Stimulated activated CD8-positive, alpha-beta memory T cell treated with anti-CD3 and anti-CD28 coated beads, Interleukin-4, amount 100 ng/mL, for 4 hours (primary cell): ENCODE measurements at places on chromosomes 2 and 18.

- DNase-seq, result no peak
Measured at GRCh38 chr2:179936141-179936540, 71.0 kb downstream of the CWC22 start.

DNA sequence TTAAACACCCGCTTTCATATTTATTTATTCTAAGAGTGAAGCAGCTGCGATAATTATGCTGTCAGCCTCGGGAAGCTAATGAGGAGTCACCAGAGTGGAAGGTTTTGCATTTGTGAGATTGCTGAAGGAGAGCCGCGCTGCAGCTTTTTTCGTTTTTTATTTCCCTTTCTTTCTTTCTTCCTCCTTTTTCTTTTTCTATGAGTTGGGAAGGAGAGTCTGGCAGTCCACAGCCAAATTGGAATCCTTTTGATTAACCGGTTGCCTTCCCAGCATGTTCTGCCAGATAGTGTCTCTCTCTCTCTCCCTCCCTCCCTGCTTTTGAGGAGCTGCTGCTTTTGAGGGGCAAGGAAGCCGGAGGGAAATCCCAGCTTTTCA is 82.1 kb downstream of the CDK15 start:
- DNase-seq, result no peak

DNA sequence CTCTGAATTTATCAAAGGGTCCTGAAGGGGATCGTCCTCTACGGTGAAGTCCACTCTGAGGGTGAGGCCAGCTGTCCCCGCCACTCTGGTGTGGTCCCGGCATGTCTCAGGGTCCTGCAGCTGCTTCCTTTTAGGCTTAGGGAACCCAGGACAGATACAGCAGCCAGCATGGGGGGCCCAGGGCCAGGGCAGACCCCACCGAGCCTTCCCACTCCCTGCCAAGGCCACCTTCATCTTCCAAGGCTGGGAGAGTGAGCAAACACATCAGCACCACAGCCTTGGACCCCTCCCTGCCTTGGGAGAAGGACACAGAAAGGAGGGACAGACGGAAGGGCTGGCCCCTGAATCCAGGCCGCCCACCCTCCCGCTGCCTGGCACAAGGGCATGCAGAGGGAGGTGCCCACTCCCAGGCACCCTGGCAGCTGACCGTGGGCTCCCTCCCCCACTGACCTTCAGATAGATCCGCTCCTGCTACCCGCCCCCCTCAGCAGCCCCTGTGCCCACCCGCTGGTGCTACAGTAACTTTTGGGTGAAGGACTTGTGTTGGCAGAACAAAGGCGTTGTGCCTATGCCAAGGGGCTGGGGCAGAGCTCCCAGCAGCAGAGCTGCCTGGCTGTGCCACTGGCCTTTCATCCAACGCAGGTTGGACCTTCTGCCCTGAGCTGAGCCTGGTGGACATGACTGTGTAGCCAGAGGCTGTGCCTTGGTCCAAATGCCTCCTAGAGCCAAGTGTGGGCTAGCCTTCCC is 7.6 kb downstream of the CYP26B1 start:
- DNase-seq, result no peak

DNA sequence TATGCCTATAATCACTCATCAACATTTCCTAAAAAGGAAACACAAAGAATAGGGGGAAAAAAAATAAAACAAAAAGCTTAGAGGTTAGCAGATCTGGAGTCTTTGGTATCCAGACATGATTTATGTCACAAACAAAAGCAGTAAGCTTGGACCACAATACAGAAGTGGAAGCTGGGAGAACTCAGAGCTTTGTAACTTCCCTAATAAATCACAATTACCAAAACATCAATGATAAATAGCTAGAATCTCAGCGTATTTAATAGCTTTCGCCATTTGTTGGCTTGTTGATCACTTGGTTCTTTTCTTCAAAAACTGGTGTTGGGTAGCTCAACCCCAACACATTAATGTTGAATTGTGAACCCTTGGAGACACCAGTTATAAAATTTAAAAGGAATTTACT is 392.5 kb downstream of the IRS1 start:
- DNase-seq, result no peak

DNA sequence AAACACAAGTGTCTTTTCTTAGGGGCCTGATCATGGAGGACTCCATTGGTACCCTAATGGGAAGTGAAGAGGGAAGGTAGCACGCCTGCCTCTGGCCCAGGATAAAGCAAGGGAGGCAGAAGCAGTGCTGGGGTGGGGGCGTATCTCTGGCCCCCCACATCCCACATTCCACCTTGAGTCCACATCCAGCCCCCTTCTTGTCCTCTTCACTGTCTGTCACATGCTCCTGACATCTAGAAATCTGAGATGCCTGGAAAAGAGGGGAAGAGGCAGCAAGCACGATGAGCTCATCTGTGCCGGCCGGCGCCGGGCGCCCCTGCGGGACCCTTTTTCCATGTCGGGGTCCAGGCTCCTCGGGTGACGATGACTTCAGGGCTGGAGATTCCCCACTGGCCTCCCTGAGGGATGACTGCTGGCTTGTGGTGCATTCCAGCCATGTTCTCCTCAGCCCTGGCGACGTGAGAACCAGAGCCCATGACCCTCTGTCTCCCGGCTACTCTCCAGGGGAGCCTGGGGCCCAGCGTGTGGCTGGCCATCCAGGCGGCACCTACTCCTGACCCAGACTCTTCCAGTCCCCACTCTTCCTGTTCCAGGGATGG is 277.5 kb downstream of the DYSF start:
- DNase-seq, result no peak

DNA sequence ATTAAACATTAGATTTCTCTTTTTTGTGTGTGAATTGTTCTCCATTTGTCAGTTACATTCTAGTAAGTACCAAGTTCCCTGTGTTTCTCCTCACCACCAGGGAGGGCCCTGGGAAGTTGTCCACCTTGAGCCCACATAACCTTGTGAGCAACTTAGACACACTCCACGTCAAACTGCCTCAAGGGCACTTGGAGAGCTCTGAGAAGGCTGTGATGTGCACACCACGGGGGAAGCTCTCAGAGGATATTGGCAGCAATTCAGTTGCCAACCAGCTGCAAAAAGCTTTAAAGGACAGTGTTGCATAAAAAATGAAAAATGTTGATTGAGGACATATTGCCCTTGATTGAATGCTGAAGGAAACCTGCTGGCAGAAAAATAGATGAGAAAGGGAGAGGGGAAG is 743.6 kb downstream of the RNF144A start:
- no peak for DNase-seq

GRCh38 chr18:27022477-27022876 is 157.0 kb upstream of the AQP4 start:
- no peak for DNase-seq

DNA sequence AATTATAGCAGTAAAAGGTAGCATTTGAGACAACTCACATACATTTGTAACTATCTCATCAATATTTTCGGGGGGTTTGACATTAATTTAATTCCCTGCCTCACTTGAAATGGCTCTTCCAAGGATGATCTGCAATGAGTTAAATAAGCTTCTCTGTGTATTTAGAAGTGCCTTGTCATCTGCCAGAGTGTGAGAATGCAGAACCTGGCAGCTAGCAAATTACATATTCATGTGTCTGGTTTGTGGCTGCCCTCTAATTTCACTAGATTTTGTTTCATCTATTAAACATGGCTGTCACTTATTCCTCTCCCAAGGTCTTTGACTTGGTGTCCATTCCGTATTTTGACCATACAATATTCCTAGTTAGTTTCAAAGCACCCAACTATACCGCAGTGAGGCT is 158.3 kb upstream of the CAVIN2 start:
- DNase-seq, result no peak

DNA sequence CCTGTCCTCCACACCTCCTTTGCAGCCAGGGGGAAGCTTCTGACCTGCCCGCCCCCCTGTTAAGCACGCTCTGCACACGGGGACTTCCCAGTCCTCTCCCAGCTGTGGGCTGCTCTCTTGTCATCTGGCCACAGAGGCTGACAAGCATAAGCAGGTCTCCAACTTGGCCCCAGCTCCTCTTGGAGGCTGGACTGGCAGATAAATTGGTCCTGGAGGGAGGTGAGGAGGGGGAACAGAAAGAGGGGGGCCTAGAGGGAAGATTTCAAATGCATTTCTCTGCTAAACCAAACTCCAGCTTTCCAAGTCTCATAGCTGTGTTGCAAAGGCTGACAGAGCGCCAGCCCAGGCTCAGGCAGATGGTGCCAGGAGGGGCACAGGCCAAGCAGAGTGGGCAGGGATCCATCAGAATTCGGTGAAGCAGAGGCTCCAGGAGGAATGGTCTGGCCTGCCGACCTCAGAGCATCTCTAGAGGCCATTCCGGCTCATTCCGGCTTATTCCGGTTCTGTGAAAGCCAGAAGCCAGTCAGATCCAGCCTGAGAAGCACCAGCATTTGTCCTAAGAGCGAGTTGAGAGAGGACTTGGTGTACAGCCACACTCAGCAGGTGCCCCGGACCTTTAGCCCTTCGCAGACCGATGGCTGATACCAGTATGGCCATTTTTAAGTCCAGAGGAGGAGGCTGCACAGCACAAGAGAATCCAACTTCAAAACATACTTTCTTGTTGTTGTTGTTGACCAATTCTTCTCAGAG is 508.9 kb upstream of the MYT1L start:
- no peak for DNase-seq

DNA sequence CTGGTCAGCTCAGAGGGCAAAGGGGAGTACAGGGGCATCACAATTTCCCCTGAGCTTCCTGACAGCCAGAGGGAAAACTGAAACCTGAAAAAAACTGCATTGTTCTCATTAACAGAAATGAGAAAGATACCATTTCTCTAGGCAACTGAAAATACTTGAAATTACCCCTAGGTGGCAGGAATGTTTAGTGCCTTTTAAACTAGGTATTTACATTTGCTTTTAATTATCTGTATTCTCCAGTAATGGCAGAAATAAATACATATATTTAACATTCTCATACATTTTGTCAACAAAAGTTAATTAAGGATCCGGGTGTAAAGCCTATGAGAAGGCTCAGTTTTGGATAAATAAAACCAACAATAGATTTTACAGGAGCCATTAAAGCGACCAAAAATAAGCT is 34.5 kb downstream of the RPL31 start:
- no peak for DNase-seq

GRCh38 chr18:44742718-44743311 is 62.1 kb downstream of the SETBP1 start:
- DNase-seq, result no peak

- no peak for DNase-seq
Measured at GRCh38 chr2:1686784-1687105, 57.6 kb downstream of the PXDN start.

DNA sequence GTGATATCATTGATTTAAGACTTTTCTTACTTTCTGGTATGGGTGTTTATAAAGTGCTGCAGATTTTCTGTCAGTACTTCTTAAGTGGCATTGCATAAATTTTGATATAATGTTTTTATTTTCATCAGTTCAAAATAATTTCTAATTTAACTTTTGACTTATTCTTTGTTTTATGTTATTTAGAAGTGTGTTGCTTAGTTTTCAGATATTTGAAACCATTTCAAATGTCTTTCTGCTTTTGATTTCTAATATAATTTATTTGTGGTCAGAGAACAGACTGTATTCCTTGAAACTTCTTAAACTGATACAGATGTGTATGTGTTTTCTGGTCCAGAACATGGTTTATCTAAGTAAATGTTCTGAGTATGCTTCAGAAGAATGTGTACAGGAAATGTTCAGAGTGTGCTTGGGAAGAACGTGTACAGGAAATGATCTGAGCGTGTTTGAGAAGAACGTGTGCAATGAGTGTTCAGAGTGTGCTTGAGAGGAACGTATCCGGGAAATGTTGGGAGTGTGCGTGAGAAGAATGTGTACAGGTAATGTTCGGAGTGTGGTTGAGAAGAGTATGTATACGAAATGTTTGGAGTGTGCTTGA is 265.7 kb upstream of the HS6ST1 start:
- no peak for DNase-seq

GRCh38 chr18:12282442-12283039 is 25.5 kb upstream of the TUBB6 start:
- DNase-seq, result no peak

GRCh38 chr2:173909846-173910245 is 55.3 kb downstream of the SP3 start:
- DNase-seq, result no peak

DNA sequence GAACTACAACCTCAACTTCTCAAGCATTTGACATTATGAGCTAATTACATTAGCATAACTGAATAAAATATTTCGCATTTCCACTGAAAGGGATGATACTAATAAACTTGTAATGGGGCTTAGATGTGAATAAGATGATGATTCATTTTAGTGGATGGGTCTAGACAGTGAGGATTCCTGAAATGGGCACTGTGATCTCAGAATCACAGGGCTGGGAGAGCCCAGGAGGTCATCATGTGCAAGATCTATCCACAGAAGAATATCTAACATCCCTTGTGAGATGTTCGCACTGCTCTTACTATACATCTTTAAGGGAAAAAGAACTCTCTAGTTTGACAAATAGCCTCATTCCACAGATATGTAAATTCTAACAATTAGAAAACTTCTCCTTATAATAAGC is 245.7 kb downstream of the DYM start:
- DNase-seq, result no peak

- no peak for DNase-seq
Measured at GRCh38 chr2:239674101-239674980, 273.5 kb upstream of the HDAC4 start.

DNA sequence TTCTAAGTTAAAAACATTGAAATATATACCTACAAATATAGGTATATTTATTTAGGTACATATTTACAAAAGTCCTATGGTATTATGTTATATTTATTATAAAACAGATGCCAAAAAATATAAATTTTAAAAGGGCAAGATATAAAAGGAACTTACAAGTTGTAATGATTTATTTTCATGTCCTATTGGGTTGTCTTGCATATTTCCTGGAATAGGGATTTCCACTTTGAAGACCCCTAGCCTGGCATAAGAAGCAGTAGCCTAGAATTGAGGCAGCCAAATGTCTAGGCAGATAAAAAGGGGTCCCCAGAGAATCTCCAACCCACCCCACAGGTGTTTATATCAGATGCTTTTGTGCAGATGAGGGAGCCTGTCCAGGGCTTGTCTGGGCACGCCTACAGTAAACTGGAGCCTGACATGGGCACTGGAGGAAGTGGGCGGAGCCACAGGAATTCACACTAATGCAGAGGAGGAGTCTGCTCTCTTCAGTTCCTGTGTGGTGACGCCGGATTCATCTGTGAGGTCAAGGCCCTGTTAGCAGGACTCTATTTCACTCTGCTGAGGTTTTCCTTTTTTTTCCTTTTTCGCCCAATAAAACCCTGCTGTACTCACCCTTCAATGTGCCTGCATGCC is 1088.9 kb upstream of the PIK3C3 start:
- no peak for DNase-seq

DNA sequence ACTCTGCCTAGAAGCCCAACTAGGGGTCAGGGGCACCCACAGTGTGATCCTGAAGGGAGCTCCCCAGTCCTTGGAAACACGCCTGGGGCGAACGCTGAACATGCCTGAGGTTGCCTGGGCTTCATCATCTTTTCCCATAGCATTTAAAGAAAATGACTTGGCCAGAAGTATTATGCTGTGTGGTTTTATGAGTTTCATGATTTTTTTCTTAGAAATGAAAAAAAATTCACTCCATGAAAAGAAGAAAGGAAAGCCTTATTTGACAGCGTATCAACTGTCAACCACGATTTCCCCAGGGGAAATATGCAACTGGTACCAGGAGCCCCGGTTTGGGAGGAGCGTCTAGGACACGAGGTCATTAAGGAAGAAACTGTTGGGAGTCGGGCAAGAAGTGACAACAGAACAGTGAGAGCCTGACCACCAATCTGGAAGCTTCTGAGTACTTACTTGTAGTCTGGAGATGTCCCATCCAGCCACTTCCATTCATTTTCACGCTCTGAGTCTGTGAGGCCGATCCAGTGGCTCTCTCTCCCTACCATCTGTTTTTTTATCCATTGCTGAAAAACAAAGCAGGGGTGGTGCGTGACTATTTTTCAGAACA is 63.5 kb upstream of the THOC1 start:
- no peak for DNase-seq
